ENCODE measurements at places on chromosomes 13 and 19. TPM values are rescaled to one million over a fixed set of nuclear protein-coding genes. Genes with fewer than 3 reads are reported as not detected.

DNA sequence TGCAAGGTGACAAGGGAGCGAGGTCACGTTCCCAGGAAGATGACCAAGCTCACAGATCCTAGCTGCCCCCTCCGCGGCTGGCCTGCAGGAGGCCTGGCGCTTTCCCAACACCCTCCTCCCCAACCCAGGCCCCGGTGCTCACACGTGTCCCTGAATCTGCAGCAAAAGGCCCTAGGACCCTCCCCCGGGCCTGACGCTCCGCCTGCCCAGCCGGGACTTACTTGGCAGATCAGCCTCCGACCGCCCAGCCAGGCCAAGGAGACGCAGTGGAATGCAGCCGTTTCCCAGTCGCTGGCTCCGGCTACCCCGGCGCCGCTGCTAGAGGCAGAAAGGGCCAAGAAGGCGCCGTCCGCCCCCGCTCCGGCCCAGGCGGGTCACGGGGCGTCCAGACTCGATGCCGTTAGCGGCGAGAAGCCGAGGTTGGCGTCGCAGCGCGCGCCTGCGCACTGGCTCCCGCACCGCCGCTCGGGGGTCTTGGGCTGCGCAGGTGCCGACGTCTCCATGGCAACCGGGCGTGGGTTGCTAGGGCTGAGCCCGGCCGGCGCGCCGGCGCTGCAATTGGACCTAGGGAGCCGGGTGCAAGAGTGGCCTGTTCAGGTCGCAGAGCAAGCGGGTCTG, at the start of gene PNMA8A:
TSS of gene PNMA8A (minus strand) at position 448 of the 618 bp plus-strand sequence. CDS start 528 bp downstream, outside the sequence.
- peak; percentile 82 for DNase-seq

DNA sequence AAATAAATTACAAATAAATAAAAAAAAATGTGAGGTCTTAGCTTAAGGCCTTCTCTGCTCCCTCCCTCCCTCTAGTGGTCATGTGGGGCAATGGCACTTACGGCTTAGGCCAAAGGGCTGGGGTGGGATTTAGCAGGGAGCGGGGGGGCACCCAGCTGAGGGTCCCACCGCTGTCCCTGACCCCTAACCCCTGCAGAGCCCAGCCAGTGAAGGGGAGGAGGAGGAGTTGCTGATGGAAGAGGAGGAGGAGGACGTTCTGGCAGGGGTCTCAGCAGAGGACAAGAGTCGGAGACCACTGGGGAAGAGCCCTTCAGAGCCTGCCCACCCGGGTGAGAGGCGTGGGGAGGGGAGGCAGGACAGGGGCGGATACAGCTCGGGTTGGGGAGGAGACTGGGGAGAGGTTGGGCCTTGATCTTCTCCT, 9.3 kb downstream of the MPND start:
- DNase-seq: peak; percentile 72

CYP4F8 gene
- not detected for total RNA-seq

GDF15 gene
- total RNA-seq: 1.2 TPM

GRCh38 chr13:28349907-28350654, 144.8 kb downstream of the FLT1 start:
- no peak for DNase-seq

GRCh38 chr13:79423801-79424642, 18.0 kb upstream of the RBM26 start:
- DNase-seq: no peak

Measured in neural crest cell (in vitro differentiated cells).